ENCODE measurements at places on chromosomes 4 and X. TPM values are rescaled to one million over a fixed set of nuclear protein-coding genes. Genes with fewer than 3 reads are reported as not detected.

Gene RAB40AL
- not detected for total RNA-seq

Gene CFI
- total RNA-seq, result not detected

DNA sequence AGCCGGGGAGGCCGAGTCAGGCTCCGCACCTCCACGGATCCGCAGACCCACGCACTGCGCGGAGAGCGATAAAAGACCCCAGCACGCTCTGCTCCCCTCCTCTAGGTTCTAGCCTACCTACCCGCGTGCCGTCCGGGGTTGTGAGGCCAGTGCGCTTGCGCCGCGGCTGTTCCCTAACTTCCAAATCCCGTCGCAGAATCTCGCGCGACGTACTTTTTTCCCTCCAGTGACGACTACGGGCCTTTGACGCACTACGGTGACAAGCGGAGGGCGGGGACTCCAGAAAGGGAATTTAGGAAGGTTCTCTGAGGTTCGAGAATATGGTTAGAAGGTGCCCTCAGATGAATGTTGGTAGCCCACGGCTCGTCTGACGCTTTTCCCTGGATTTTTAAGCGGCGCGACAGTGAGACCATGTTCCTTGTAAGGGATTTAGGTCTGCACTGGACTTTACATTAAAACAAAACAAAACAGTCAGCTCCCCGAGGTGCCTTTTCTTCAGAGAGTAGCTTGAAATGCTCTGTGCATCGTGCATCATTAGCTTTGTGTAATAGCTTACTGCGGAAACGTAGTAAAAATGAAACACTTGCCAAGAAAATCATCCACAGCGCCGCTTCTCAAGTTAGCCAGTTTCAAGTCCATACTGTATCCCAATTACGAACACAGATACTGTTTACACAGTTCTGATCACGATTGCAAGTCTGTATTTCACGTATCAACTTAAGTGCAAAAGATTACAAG is at the start of gene NKRF:
Gene NKRF, minus strand, starts transcription at position 145 of the 738 bp plus-strand sequence.
- DNase-seq, result peak; percentile 85

DNA sequence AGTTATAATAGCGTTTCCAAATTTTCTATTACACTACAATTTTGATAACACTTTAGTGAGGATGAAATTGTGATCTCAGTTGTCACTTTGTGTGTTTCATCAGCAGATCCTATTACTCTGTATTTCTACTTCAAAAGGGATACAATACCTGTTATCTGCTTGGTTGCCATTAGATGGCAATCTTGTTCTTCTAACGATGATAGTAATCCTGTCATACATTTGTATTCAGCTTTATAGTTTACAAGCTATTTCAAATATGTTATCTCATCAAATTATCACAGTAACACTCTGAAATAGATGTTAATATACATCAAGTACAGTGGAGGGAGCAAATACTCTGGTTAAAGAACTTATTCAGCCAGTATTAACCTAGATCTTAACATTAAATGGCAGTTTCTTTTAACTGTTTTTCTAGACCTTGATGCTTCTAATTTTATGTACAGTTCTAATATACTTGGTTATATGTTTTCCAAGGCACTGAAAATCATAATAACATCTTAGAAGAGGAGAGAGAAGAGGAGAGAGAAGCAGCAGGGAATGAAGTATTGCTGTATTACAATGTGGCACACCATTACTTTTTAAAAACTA is 292.0 kb downstream of the CCSER1 start:
- no peak for DNase-seq

GRCh38 chrX:116756958-116757357 is 294.2 kb upstream of the CT83 start:
- no peak for DNase-seq

DNA sequence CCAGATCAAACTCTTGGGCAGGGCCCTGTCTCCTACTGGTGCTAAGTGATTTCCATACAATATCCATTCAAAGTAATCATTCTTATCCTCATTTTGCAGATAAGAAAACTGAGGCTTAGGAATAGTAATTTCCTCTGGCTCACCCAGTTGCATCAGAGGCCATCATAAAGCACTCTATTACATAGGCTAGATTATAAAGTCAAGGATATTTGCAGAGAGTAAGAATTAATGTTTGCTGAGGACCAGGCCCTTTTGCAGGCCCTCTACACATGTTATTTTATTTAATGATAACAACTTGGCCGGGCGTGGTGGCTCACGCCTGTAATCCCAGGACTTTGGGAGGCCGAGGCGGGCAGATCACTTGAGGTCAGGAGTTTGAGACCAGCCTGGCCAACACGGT is 316.8 kb downstream of the ZNF674 start:
- no peak for DNase-seq

Data from WTC11 (cell line).